Activated CD8-positive, alpha-beta T cell treated with anti-CD3 and anti-CD28 coated beads, Interleukin-2, amount 10 ng/mL, durations not matched to agents 7 days and 5 days (primary cell): ENCODE measurements at places on chromosomes 4 and X.

GRCh38 chr4:42436928-42437565 is 39.8 kb downstream of the SHISA3 start:
- DNase-seq = no peak

- DNase-seq = peak; percentile 85
These were observed 482 bp downstream of the RNF4 start for GRCh38 chr4:2469192-2469984.

DNA sequence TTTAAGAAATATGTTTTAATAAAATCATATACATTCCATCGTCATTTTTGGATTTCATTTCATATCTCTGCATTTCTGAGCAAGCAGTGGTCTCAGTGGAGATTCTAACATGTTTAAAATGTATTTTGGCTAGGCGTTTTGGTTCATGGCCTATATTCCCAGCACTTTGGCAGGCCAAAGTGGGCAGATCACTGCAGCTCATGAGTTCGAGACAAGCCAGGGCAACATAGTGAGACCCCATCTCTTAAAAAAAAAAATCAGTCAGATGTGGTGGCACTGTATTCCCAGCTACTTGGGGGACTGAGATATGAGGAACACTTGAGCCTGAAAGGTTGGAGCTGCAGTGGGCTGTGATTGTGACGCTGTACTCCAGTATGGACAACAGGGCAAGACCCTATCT is 67.5 kb upstream of the RAB33B start:
- DNase-seq = no peak

DNA sequence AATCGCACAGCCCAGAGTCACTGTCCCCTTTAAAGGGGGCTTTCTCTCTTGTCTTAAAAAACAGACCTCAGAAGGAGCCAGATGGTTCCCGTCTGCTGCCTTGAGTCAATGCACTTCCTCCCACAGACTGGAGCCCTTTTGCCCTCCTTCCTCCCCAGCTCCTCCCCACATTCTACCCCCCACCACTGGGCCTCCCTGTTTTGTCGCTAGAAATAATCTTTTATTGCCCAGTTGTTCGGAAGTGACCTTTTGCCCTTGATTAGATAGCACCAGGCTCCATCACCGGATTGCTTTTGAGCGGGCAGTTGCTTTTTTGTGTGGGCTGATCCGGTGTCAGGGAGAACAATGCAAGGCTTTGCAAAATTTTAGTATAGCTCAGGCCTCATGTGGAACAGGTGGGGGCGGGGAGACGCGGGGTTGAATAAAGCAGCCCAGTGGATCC is 47.7 kb downstream of the SPRY1 start:
- DNase-seq = peak; percentile 78

DNA sequence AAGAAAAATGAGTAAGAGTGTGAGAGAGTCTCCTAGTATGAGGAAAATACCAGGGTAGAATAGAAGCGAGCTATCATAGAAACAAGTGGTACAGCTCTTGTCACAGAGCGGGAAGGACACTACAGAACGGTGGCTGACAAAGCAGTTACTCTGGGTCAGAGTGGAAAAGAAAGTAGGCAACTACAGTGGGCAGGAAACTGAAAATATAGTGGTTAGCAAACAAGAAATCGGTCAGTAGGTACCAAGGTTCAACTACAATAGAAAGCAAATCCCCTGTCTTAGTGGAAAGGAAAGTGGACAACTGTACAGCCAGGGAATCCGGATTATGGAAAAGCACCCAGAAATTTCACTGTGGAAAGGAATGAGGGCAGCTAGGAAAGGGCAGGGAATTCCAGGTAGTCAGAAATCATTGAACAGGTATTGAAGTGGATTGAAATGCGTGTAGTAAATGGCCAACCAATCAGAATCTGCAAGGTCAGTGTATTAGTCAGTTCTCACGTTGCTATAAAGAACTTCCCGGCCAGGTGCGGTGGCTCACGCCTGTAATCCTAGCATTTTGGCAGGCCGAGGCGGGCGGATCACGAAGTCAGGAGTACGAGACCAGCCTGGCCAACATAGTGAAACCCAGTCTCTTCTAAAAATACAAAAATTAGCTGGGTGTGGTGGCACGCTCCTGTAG is 219.6 kb upstream of the DIAPH2 start:
- DNase-seq = no peak

GRCh38 chr4:141565379-141566089 is 70.8 kb upstream of the IL15 start:
- no peak for DNase-seq
